ENCODE measurements at places on chromosomes 12 and 14.

DNA sequence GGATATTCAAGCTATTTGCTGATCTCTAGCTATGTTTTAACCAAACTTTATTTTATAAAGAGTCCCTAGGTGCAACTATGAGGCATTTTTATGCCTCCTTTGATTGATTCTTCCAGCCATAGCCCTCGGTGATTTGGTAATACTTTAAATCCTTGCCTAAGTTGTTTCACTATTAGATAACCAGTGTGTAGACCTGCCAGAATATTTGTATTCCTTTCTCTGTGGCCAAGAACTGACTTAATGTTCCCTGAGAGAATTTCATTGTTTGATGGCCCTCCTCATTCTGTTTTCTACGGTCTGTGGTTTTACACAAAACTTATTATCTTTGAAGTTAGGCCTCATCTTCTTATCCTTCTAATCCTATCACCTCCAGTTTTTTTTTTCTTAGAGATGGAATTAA, 109.7 kb upstream of the MDGA2 start:
- DNase-seq = no peak

- no peak for DNase-seq
These were observed 277.4 kb downstream of the BCL11B start for GRCh38 chr14:98994561-98994960.

DNA sequence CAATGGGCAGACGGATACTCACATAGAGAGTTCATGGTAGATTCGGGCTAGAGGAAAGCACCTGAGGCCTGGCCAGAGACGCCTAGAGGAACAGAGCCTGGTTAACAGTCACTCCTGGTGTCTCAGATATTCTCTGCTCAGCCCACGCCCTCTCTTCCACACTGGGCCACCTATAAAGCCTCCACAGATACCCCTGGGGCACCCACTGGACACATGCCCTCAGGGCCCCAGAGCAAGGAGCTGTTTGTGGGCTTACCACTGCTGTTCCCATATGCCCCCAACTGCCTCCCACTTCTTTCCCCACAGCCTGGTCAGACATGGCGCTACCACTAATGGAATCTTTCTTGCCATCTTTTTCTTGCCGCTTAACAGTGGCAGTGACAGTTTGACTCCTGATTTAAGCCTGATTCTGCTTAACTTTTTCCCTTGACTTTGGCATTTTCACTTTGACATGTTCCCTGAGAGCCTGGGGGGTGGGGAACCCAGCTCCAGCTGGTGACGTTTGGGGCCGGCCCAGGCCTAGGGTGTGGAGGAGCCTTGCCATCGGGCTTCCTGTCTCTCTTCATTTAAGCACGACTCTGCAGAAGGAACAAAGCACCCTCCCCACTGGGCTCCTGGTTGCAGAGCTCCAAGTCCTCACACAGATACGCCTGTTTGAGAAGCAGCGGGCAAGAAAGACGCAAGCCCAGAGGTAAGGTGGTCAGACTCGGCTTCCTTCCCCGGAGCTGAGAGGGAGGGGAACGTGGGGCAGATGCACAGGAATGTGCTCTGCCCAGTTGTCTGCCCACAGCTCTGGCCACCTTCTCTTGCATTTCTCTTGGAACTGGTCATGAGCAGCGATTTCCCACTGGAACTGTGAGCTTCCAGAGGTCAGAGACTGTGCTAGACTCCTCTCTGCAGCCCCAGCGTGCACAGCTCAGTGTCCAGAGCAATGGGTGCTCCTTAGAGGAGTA, at the start of gene CD4:
Gene CD4 (plus strand): TSS at position 557 of the 953 bp plus-strand sequence. CDS start 10,611 bp downstream, outside the sequence.
- no peak for DNase-seq

- no peak for DNase-seq
These were observed 369.2 kb downstream of the ZFP36L1 start for GRCh38 chr14:68423686-68424085.

GRCh38 chr12:106113824-106114446, 24.8 kb downstream of the NUAK1 start:
- no peak for DNase-seq

GRCh38 chr12:16604596-16605252, 1.2 kb downstream of the LMO3 start:
- DNase-seq = no peak

DNA sequence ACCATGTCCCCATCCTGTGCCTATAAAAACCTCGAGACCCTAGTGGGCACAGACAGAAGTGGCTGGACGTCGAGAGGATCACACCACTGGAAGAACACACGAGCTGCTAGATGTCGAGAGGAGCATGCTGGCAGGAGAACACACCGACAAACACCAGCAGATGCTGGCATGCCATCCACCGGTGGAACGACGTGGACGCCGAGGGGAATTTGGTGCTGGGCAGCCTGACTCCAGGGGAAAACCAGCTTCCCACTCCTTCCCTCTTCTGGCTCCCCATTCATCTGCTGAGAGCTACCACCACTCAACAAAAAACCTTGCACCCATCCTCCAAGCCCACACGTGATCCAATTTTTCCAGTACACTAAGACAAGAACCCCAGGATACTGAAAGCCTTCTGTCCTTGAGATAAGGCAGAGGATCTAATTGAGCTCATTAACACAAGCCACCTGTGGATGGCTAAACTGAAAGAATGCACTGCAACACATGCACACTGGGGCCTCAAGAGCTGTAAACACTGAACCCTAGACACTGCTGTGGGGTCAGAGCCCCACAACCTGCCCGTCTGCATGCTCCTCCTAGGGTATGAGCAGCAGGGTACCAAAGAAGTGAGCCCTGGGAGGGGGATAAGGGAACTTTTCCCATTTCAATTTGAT, 9.5 kb downstream of the RNASE6 start:
- no peak for DNase-seq

GRCh38 chr14:103108749-103109207, 14.3 kb downstream of the EXOC3L4 start:
- DNase-seq = no peak

DNA sequence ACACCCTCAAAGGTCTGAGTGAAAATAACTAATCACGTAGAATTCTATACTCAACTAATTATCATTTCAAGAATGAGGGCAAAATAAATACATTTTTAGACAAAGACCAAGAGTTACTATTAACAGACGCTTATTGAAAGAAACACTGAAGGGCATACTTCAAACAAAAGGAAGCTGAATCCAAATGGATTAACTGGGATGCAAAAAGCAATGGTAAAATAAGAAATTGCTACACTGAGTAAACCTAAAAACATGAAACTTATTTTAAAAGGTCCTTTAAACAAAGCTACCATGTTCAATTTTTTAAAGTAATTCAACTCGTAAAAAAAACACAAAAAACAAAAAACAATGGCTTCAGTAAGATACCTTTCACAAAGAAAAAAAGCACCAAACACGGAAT, 28.2 kb downstream of the LRP6 start:
- no peak for DNase-seq

DNA sequence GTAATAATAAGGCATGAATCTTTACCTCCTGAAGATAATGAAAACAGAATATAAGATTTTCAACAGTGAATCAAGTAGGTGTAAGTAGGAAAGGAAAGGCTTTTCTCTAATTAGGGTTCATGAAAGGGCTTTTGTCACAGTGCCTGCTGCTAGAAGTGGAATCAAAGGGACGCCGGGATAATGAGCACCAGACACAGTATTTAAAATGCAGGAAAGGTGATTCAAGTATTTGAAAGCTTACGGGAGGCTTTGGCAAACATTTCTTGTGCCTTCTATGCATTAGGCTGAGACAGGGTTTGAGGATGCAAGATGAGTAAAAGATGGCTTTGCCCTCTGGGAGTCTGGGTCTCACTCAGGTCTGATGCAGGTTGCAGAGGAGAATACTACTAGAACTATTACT, 70.5 kb upstream of the ANO4 start:
- DNase-seq = no peak

DNA sequence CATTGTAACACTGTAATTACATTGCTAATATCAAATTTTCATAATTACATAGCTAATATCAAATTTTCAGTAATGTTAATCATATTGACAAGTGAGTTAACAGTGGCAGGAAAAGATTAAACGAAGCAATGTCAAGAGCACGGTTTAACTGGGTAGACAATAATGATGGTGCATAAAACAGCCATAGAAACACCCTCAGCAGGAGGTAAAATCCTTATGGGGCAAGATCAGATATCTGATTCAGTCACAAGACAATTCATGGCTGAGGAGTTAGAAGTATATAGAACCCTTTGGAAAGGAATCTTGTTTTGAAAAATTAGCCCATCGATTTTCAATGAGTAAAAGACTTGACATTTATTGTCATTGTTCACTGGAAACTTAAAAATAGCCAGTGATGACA, 190.6 kb downstream of the SLC2A13 start:
- no peak for DNase-seq

DNA sequence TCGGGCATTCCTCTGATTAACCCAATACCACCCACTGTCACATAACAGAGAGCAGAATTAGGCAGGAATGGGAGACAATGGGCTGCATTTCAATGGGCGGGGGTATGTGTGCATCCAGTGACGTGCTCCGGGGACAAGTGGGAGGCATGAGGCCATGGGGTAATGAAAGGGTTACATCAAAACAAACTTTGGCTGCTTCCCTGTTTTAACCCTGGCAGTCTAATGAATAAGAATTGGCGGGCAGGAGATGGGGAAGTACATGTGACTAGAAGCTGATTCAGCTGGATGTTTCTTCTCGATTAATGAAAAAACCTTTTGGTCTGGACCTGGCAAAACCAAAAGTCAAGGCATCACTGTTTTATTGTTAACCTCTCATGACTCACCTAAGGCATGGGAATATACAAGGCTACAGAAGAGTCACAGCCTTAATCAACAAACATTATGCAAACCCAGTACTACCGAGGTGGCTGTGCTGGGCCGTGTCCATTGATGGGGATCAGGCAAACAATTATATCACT, 44.2 kb downstream of the SOCS2 start:
- no peak for DNase-seq

DNA sequence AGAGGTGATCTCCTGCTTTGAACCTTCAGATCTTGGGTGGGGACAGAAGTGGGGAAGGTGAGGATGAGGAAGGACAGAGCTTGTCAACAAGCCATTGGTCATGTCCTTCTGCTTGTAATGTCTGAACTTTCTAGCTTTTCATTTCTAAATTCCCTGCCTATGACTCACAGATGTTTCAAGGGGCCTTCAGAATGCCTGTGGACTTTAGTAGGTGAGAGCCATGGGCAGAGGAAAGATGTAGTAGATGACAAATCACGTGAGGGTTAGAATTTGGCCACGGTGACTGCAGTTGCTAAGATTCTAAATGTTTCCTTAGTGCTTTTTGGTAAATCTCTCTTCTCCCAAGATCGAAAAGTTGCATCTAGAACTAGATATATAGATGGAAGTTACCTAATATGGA, 18.7 kb upstream of the CREBL2 start:
- DNase-seq = no peak

GRCh38 chr12:6542209-6543009, 8.1 kb downstream of the GAPDH start:
- no peak for DNase-seq

DNA sequence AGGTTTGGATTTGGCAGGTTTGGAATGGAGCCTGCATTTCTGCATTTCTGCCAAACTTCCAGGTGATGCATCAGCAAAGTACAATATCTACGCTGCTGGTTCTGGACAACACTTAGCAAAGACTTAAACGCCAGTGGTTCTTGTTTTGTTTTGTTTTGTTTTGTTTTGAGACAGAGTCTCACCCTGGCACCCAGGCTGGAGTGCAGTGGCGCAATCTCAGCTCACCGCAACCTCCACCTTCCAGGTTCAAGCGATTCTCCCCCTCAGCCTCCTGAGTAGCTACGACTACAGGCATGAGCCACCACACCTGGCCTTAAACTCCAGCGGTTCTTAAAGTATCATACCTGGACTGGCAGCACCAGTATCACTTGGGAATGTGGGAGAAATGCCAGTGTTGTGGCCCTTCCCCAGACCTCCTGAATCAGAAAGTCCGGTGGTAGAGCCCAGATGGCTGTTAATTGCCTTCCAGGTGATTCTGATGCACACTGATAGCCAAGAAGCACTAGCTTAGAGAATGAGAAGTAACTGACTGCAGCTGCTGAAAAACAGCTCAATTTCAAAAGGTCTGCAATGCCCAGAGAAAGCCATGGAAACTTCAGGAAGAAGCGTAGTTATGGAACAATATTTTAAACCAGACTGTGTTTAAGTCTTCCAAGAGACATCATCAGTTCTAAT, 114.8 kb upstream of the FOXN3 start:
- DNase-seq = no peak

DNA sequence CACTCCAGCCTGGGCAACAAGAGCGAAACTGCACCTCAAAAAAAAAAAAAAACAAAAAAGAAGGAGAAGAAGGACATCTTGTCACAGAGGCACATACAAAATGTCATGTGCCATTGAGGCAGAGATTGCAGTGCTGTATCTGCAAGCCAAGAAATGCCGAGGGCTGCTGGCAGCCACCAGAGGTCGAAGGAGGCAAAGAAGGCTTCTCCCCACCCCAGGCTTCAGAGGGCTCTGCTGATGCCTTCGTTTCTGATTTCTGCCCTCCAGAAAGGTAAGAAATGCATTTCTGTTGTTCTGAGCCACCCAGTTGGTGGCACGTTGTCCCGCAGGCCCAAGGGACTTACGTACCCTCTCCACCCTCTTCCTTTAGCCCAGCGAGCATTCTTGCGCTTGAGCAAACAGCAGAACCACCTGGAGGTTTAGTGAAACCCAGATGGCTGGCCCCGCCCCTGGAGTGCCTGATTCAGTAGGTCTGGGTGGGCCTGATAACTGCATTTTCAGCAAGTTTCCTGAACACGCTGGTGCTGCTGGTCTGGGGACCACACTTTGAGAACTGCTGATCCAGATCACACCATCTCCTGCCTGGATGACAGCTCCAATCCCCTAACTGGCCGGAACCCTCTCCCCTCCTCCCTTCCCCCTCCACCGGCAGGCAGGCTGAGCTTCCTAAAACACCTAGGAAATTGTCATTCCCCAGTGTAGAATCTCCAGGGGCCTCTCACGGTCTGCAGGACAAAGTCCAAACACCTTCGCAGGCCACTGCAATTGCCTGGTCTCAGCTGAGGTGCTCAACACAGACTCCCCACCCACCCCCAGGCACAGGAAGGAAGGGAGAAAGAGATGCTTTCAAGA, 21.1 kb upstream of the SCARB1 start:
- DNase-seq = no peak

Data from activated CD8-positive, alpha-beta memory T cell treated with anti-CD3 and anti-CD28 coated beads, Interleukin-2, amount 50 U/mL, for 4 hours (primary cell).